ENCODE measurements at places on chromosomes 4 and X.

DNA sequence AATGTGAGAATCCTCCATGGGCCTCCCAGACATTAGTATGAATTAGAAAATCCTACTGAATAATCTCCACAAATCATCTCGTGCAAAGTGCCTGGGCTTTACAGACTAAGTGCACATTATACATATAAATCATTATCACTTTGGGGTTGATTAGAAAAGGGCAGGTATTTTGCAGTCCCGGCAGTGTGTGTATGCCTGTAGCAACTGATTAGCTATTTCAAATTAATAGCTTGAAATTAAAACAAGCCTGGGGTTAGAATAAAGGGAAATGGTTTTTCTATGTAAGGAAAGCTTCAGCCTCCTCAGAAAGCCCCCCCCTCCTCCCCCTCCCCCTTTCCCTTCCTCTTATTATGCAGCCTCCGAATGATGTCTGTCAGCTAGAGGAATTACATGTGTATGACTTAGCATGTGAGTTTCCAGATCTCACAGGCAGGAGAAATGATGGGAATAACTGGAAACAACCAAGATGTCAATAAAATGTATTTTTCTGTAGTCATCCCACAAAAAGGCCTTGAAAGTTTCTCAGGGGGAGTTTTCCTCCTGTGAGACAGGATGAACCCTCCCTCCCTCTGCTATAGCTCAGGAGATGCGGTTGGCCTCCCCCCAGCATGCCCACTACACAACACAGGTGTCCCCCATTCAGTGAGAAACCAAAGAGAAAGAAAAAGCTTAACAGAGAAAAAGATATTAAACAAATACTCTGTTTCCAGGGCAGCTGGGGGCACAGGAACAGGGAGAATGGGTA lies 41.2 kb upstream of the RASGEF1B start:
- DNase-seq: no peak

DNA sequence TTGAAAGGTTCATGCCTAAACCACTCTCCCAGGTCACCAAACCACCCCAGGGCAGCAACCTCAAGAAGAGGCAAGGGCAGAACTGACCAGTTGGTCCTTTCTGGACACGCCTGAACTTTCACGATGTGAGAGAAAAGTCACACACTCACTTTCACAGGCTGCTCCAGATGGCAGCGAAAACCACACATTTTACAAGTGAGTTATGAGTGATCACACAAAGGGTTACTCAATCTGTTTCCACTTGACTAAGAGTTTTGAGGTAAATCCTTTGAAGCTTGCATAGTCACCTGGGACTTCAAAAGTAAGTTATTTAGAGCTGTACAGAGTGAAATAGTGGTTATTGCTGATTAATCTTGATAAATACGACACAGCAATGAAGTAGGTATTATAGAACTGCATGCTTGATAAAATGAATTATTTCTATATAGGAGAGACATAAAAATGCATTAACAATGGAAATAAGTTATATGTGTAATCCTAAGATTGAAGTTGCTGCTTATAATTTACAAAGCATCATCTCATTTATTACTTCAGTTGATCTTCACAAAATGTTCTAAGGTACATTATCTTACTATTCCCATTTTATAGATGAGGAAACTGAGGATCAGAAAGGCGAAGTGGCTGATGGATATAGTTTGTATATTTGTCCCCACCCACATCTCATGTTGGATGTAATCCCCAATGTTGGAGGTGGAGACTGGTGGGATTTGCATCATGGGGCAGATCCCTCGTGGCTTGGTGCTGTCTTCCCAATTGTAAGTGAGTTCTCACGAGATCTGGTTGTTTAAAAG lies 103.0 kb upstream of the KLF3 start:
- DNase-seq: no peak

GRCh38 chr4:55469979-55470378 lies 74.2 kb downstream of the TMEM165 start:
- DNase-seq: no peak

DNA sequence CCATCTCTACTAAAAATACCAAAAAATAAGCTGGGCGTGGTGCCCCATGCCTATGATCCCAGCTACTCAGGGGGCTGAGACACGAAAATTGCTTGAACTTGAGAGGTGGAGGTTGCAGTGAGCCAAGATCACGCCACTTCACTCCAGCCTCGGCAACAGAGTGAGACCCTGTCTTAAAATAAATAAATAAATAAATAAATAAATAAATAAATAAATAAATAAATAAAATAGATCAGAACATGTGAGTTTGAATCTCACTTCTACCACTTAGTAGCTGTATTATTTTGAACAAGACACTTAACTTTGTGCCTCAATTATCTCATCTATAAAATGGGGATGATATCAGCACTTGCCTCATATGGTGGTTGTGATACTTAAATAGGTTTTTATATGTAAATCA lies 90.2 kb downstream of the C4orf51 start:
- DNase-seq: no peak

DNA sequence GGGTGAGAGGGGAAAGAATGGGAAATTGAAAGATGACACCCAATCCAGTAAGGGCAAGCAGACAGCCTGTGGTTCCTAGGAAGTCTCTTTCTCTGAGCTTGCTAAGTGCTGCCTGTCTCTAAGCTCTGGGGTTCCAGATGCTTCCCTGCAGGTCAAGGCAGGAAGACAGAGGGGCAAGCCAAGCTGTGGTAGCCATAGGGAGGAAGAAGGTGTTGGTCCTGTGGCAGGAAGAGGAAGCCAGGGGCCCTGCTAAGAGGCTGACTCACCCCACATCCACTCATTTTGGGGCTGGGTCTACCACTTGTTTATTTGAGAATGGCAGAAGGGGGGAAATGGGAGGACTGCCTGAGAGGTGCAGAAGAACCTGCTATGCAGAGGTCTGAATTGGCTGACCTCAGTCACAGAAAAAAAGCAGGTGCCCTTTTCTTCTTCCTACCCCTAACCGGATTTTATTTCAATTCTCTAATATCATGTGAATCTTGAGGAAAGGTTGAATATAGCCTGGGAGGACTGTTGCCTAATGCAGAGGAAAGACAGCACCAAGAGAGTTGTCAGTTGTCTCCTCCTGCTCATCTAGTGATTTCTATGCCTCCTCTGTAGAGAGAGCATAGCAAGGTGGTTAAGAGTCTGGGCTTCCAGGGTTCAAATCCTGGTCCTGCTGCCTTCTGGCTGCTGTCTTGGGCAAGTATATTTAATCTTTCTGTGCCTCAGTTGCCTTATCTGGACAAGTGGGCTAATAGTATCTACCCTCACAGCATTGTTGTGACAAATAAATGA lies 27.4 kb downstream of the HOPX start:
- no peak for DNase-seq

- no peak for DNase-seq
These were observed 52.4 kb downstream of the MAP3K15 start for GRCh38 chrX:19462879-19463278.

DNA sequence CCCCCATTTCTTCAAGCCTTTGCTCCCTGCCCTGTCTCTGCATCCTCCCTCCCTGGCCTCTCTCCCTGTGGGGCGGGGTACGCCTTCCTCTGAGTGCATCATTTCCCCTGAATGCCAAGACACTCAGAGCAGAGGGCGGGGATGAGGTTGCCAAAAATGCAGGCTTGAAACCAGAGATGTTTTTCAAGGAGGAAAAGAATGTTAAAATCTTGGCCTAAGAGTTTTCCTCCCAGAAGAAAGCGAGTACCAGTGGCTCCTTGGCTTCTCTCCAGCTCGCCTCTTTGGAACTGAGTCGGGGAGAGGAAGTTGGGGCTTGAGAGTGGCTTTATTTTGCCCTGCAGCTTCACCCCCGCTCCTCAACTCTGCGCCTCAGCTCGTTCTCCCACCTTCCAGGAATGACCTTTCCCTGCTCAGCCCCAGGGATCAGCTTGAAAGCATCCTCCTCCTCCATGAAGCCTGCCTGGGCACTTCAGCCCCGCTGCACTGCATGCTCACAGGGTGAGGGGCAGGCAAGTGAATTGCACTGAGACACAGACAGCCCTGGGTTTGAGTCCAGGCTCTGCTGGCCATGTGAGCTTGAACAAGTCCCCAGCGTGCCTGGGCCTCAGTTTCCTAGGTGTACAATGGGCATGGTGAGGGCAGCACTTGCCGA lies 57.5 kb upstream of the SORCS2 start:
- peak; percentile 85 for DNase-seq

DNA sequence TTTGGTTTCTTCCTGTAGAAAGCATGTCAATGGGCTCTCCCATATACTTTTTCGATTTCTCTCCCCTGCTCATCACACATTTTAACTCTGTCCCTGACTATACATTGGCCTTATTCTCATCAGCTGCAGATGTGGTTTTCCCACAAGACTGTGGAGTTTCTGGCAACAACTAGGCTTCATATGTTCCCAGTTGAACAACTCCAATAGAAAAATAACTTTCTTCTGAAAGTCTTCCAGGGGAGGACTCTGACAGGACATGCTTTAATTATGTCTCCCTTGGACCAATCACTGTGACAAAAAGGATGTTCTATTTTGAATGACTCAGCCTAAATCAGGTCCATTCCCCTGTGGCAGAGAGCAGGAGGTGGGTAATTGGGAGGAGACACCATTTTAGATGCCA lies 28.1 kb downstream of the SPANXC start:
- DNase-seq: no peak

DNA sequence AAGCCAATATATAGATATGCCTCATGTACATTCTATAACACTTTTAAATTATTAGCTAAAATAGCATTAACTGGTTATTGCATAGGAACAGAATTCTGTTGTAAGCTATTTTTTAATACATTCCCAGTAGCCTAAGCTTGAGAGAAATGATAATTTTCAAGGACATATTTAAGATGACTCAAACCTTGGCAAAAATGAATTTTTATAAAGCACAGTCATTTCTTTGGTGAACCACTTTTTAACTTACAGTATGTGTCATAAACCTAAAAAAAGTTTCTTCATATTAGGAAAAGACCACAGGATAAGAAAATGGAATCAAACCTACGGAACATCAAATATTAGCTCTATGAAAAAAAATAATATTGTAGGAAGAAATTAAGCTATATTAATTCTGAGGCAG lies 986.3 kb downstream of the STIM2 start:
- DNase-seq: peak; percentile 4

GRCh38 chrX:132443196-132444135 lies 45.4 kb downstream of the MBNL3 start:
- no peak for DNase-seq

GRCh38 chr4:136392576-136392975 lies 1139.7 kb downstream of the PCDH18 start:
- peak; percentile 31 for DNase-seq

DNA sequence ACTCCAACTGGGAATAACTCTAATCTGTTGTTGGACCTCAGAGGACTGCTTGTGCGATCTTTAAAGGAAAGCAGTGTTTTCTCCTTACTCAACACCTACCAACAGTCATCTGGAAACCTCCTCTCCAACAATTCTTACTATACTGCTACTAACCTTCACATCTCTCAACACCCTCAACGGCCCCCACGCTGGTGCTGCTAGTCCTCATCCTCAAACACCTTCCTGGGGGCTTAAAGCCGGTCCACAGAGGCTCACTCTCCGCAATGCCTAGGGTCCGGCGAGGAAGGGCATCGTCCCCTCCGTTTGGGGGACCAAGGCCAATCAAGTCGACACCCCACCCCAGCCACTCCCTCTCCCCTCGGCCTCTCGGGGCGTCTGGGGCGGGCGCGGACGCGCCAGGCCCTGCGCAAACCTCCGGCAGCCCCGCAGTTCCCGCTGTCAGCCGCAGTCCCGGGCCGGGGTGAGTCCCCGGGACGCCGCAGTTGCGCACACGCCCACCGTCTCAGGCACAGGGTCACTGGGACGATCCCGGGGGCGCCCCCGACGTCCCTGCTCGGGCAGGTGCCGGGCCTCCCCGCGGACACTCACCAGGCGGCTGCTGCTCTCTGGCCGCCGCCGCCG lies 418 bp downstream of the TAB3 start:
- DNase-seq: peak; percentile 12

GRCh38 chr4:7803992-7804755 lies 135.5 kb downstream of the AFAP1 start:
- peak; percentile 77 for DNase-seq

- no peak for DNase-seq
These were observed 113.0 kb upstream of the AADAT start for GRCh38 chr4:170202721-170203120.

DNA sequence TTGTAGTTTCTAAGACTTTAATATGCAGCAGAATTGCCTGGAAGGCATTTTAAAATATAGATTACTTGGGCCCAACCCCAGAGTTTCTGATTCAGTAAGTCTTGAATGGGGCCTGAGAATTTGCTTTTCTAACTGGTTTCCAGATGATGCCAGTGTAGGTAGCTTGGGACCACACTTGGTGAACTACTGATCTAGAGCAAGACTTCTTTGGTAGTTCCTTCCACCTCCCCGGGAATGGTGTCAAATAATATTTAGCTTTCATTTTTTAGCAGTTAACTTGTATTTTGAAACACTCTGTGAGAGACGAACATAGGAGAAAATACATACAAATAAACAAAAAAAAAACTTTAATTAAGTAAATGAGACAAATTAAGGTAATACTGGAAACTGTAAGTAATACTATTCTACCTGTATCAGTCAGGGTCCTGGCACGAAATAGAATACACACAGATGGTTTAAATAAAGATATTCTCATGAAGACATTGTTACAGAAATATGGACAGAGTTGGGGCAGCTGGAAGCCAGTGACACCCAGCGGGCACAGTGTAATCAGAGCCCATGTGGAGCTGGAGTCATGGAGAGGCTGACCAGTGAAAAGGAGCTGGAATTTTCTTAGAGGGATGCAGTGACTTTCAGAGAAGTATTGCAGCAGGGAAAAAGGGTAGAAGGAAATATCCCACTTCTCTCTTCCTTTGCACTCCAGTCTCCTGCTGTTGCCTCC lies 905.7 kb downstream of the CCSER1 start:
- DNase-seq: no peak

DNA sequence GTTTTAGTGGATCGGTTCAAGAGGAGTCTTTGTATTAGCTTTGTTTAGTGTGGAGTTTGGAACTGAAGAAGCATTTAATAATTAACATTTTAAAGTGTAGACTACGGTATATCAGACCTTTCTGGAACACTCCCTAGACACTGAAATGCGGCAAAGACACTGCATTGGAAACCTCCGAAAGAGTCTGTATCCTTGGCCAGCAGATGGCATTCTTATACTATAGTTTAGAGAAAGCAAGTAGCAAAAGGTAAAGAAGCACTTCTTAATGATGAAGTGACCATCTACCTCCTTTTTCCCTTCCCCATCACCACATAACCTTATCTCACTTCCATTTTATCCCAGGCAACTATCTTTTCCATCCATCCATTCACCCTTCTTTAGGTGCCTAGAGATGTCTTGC lies 7.6 kb downstream of the FABP2 start:
- peak; percentile 45 for DNase-seq

DNA sequence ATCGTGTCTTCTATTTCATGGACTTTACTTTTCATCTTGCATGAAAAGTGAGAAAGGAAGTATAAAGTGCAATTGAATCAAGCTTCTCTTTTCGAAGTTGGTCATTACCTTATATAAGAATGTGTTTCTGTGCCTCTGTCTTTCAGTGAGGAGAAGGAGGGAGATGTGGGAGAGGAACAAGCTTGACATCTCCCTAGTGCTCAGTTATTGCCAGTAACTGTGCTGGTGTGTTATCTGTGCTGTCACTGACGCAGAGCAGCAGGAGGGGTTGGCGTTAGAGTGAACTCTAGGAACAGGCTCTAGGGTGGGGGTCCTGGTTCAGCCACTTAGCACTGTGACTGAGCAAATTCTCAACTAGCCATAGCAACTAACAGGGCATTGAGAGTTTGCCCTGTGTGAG lies 34.0 kb upstream of the TBC1D9 start:
- DNase-seq: no peak
